ENCODE measurements at places on chromosomes 4 and X. TPM values are rescaled to one million over a fixed set of nuclear protein-coding genes. Genes with fewer than 3 reads are reported as not detected.

The COL4A6 gene
- total RNA-seq: 3.7 TPM

The ATP1B4 gene
- not detected for total RNA-seq

The IL21 gene
- total RNA-seq: not detected

The FGA gene
- total RNA-seq: under 0.01 TPM

The CPE gene
- 294 TPM for total RNA-seq

The CHRDL1 gene
- 0.19 TPM for total RNA-seq

The GLUD2 gene
- 1.1 TPM for total RNA-seq

The EPHA5 gene
- total RNA-seq: 7.1 TPM

The ALB gene
- not detected for total RNA-seq

The PPM1K gene
- total RNA-seq: 27.1 TPM

The PAGE4 gene
- not detected for total RNA-seq

The HSFX4 gene
- not detected for total RNA-seq

The TMEM47 gene
- 101 TPM for total RNA-seq

The RTL5 gene
- total RNA-seq: 2.0 TPM

The TAB3 gene
- total RNA-seq: 5.2 TPM

The IGSF1 gene
- total RNA-seq: not detected

The DAPP1 gene
- not detected for total RNA-seq

The STS gene
- 2.7 TPM for total RNA-seq

The MAGEB1 gene
- total RNA-seq: not detected

The BRS3 gene
- not detected for total RNA-seq

The TRPC3 gene
- total RNA-seq: under 0.01 TPM

The CT45A5 gene
- not detected for total RNA-seq

All from regular cardiac myocyte (primary cell).